ENCODE measurements at places on chromosomes 5 and 9.

DNA sequence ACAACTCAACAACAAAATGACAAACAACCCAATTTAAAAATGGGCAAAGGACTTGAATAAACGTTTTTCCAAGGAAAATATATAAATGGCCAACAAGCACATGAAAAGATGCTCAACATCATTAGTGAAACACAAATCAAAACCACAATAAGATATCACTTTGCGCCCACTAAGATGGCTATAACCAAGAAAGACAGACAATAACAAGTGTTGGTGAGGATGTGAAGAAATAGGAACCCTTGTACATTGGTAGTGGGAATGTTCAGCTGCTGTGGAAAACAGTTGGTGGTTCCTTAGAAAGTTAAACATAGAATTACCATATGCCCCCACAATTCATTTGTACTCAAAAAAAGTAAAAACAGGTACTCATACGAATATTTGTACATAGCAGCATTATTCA is 39.2 kb upstream of the WDR41 start:
- DNase-seq = no peak

- DNase-seq = no peak
Measured at GRCh38 chr5:32100691-32101302, 73.3 kb downstream of the GOLPH3 start.

DNA sequence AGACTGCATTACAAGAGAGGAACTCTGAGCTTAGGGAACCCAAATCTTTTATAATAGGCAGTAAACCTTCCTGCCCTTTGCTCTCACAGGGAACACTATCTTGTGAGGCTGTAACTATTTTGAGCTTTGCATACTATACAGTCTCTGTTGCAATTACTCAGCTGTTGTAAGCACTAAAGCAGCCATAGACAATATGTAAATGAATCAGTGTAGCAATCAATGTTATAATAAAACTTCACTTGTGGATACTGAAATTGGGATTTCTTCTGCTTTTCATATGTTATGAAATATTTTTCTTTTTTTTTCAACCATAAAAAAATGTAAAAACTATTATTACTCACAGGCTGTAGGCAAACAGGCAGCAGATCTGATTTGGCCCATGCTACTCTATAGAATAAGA is 16.7 kb upstream of the UBQLN1 start:
- DNase-seq = no peak

- no peak for DNase-seq
Measured at GRCh38 chr5:44275908-44276307, 113.3 kb downstream of the FGF10 start.

DNA sequence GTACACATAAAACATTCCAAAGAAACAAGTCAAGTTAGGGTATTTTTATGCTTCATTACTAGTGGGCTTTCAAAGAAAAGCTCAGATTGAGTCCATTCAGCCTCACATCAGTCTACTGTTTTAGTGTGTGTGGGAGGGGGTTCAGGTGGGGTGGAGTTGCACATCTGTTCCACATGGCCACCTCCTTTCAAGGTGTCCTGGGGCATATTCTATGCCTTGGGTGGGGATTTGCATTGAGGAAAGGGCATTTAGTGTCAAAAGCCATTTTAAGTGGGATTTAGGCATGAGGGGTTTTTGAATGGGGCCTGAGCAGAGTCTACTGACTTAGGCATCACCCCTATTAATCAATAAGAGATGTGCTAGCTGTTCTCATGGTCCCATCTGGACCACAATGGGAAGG is 983.1 kb downstream of the TLE4 start:
- DNase-seq = no peak

DNA sequence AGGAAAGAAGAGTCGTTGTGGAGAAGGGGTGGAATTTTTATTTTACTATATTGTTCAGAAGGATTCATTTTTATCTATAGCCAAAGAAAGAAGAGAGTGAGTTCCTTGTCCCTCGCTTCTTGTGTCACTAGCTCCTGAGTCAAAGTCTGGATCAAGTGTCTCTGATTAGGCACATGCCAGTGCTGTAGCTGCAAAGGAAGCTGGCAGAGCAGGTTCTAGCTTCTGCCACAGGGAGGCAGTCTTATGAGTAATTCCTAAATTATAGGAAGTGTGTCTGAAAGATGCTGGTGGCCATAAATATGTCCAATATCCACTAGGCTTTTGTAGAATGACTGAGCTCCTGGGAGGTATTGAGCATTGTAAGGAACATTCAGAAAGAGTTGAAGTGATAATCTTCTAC is 84.7 kb downstream of the DOCK2 start:
- no peak for DNase-seq

DNA sequence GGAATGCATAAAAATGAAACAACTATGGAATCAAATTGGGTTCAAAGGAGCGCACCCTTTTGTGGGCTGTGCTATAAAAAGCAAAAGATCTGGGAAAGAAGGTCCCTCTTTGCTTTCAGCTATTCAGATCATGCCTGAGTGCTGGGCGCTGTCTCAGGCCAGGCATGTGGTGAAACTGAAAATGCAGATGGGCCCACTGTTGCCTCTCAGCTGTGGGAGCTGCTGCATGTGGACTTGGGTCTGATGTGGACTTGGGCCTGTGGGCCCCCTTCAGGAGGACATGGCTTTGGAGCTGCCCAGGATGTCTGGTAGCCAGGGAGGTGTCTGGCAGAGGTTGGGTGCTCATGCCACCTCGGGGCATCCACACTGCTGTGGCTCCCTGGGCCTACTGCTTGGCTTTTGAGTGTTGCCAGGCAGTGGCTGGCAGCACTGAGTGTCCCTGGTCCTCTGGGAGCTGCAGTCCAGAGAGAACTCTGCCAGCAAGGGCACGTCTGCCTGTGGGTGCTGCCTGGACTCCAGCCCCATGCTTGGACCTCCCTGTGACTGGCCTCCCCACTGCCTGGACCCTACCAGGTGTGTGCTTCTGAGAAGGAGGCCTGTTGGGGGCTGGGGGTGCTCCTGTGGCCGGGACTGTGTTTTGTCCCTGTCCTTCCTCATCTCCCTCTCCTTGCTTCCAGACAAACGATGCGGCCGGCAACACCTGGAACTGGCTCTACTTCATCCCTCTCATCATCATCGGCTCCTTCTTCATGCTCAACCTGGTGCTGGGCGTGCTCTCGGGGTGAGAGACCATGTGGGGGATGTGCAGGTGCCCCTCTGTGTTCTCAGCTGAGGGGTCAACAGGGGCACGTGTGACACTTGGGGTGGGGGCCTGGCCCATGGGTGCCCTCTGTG is 74.3 kb downstream of the CACNA1B start:
- DNase-seq = no peak

DNA sequence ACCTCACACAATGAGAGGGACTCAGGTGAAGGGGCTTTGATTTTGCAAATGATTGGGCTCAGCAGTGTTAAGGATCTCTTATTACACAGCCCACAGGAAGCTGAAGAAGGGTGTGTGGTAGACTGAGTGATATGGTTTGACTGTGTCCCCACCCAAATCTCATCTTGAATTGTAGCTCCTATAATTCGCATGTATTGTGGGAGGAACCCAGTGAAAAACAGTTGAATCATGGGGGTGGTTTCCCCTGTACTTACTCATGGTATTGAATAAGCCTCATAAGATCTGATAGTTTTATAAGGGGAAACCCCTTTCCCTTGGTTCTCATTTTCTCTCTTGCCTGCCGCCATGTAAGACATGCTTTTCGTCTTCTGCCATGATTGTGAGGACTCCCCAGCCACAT is 132.5 kb upstream of the FBXL7 start:
- no peak for DNase-seq

- DNase-seq = no peak
Measured at GRCh38 chr5:57550132-57550531, 67.5 kb upstream of the ACTBL2 start.

DNA sequence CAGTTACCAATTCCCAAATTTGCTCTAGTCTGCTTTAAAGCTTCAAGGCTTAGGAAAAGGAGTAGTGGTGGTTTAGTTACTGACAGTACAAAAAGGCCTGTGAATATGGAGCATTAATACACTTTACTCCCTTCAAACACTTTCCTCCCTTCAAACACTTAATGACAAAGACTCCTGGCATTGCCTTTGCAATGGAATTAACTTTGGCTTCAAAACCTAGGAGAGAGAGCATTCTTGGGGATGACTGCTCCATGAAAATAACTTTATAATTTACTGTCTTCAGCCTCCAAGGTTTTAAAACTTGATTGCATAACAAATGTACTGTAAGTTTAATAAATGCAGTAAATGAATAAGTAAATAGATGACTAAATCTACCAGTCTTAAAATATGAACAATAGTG is 185.6 kb downstream of the TRPM3 start:
- DNase-seq = no peak

- DNase-seq = no peak
Measured at GRCh38 chr5:59724482-59725391, 168.8 kb downstream of the PDE4D start.

DNA sequence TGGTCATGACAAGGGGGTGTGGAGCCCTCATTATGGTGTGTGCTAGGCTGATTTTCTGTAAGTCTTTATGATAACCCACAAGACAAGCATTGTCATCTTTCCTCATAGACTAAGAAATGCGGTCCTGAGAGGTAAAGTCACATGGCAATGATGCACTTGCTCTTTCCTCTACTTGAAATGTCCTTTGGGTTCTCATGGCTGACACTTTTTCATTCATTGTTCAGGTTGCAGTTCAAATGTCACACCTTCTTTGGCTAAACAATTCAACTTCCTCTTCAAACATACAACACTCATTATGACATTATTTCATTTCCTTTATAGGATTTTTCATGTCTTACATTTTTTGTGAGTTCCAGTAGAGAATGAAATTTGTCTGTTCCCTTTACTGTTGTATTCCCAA is 323.6 kb upstream of the PRR16 start:
- DNase-seq = no peak

- no peak for DNase-seq
Measured at GRCh38 chr5:77103457-77103856, 16.4 kb upstream of the ZBED3 start.

- no peak for DNase-seq
Measured at GRCh38 chr5:172505845-172506244, 51.5 kb upstream of the SH3PXD2B start.

- DNase-seq = no peak
Measured at GRCh38 chr9:136521537-136521936, 24.3 kb downstream of the NOTCH1 start.

DNA sequence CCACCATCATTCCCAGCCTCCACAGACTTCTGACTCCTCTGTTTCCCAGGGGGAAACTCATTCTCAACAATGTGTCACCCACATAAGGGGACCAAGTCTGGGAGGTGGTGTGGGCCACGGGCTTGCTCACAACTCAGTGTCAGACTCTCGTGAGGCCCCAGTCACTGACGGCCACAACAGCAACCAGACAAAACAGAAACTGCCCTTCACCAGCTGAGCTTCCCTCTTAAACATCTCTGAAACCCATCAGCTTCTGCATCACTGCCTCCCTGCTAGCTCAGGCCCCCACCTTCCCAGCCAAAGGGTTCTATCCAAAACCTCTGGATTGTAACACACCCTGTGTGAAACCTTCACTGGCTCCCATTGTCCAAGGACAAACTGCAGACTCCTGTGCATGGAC is 273.4 kb downstream of the CDK5RAP2 start:
- no peak for DNase-seq
